ENCODE measurements at places on chromosomes 1 and 21. TPM values are rescaled to one million over a fixed set of nuclear protein-coding genes. Genes with fewer than 3 reads are reported as not detected.

The SYT11 gene
- 0.22 TPM for total RNA-seq

The COL9A2 gene
- 8.9 TPM for total RNA-seq

The RNU1-2 gene
- total RNA-seq, result 11,018 TPM

The FCMR gene
- not detected for total RNA-seq

The RGS18 gene
- total RNA-seq, result not detected

The CYP4A11 gene
- not detected for total RNA-seq

The PLCH2 gene
- total RNA-seq, result 0.14 TPM

The LRRC3 gene
- total RNA-seq, result 4.8 TPM

The FCRL4 gene
- total RNA-seq, result not detected

The KDF1 gene
- total RNA-seq, result 2.4 TPM

The SH2D2A gene
- total RNA-seq, result 0.73 TPM

The SYTL1 gene
- total RNA-seq, result 9.1 TPM

The FGR gene
- not detected for total RNA-seq

The CHIA gene
- total RNA-seq, result not detected

The CAMK2N1 gene
- 44.3 TPM for total RNA-seq

The IL20 gene
- total RNA-seq, result not detected

The ADCY10 gene
- 0.02 TPM for total RNA-seq

The PBX1 gene
- total RNA-seq, result not detected

The RCSD1 gene
- total RNA-seq, result not detected

The BSDC1 gene
- total RNA-seq, result 33.2 TPM

The PLEKHN1 gene
- 0.21 TPM for total RNA-seq

The FCRL1 gene
- not detected for total RNA-seq

The IRF6 gene
- total RNA-seq, result not detected

The BRINP3 gene
- total RNA-seq, result not detected

The LIN28A gene
- total RNA-seq, result 0.04 TPM

The C8B gene
- 8.4 TPM for total RNA-seq

The SPATA21 gene
- total RNA-seq, result 0.80 TPM

The POLR3C gene
- 24.3 TPM for total RNA-seq

The SEMA6C gene
- 1.4 TPM for total RNA-seq

The KISS1 gene
- 0.80 TPM for total RNA-seq

The SPATA6 gene
- 1.8 TPM for total RNA-seq

The GJA5 gene
- total RNA-seq, result not detected

The LRRC7 gene
- not detected for total RNA-seq

The IARS2 gene
- total RNA-seq, result 130 TPM

The RAB25 gene
- total RNA-seq, result 0.20 TPM

The PDC gene
- not detected for total RNA-seq
